ENCODE measurements at places on chromosomes 1 and 21. TPM values are rescaled to one million over a fixed set of nuclear protein-coding genes. Genes with fewer than 3 reads are reported as not detected.

Gene NPHP4
- total RNA-seq, result 3.9 TPM

Gene TDRD5
- 0.03 TPM for total RNA-seq

Gene FGR
- total RNA-seq, result not detected

Gene LPAR3
- total RNA-seq, result 1.4 TPM

Gene GPR157
- 2.0 TPM for total RNA-seq

Gene LCE1C
- not detected for total RNA-seq

Gene PLA2G2F
- not detected for total RNA-seq

Gene SERTAD4
- total RNA-seq, result 4.4 TPM

Gene DMRTA2
- 24.9 TPM for total RNA-seq

DNA sequence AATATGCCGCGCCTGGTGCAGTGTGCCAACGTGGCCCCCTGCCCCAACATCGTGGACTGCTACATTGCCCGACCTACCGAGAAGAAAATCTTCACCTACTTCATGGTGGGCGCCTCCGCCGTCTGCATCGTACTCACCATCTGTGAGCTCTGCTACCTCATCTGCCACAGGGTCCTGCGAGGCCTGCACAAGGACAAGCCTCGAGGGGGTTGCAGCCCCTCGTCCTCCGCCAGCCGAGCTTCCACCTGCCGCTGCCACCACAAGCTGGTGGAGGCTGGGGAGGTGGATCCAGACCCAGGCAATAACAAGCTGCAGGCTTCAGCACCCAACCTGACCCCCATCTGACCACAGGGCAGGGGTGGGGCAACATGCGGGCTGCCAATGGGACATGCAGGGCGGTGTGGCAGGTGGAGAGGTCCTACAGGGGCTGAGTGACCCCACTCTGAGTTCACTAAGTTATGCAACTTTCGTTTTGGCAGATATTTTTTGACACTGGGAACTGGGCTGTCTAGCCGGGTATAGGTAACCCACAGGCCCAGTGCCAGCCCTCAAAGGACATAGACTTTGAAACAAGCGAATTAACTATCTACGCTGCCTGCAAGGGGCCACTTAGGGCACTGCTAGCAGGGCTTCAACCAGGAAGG, 4.3 kb downstream of the GJB3 start:
- DNase-seq, result no peak

DNA sequence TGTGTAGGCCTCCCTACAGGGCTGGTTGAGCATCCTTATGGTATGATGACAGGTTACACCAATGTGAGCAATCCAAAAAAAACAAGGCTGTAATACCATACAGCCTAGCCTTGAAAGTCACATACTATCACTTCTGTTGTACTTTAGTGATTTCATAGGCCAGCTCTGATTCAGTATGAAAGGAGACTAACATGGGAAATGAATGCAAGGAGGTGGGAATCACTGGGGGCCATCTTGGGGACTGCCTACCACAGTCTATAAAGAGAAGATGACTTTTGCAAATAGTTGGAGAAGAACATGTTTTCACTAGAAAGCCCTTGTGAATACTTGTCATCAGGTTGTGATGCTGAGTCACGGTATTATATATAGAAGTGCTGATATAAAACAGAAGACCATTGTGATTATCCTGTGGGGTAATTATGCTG, 270.7 kb downstream of the S1PR1 start:
- no peak for DNase-seq

DNA sequence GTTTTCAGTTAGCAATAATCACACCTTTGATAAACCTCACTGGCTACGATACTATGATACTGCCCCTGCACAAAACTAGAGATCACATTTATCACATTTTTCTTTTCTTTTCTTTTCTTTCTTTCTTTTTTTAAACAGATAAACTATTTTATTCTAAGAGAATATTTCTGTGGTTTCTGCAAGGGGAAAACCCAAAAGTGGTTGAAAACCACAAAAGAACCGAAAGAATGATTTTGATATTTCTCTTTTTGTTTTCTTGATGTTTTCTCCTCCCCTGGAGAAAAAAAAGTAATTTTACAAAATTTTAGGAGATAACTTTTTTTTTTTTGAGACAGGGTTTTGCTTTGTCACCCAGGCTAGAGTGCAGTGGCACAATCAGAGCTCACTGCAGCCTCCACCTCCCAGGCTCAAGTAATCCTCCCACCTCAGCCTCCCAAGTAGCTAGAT, 18.4 kb upstream of the FRRS1 start:
- DNase-seq, result no peak

- no peak for DNase-seq
These were observed 16.2 kb upstream of the OR2T10 start for GRCh38 chr1:248613742-248614141.

- no peak for DNase-seq
These were observed 8.0 kb downstream of the CTNNBIP1 start for GRCh38 chr1:9902060-9902452.

GRCh38 chr1:234322979-234323378, 50.3 kb upstream of the COA6 start:
- peak; percentile 58 for DNase-seq

DNA sequence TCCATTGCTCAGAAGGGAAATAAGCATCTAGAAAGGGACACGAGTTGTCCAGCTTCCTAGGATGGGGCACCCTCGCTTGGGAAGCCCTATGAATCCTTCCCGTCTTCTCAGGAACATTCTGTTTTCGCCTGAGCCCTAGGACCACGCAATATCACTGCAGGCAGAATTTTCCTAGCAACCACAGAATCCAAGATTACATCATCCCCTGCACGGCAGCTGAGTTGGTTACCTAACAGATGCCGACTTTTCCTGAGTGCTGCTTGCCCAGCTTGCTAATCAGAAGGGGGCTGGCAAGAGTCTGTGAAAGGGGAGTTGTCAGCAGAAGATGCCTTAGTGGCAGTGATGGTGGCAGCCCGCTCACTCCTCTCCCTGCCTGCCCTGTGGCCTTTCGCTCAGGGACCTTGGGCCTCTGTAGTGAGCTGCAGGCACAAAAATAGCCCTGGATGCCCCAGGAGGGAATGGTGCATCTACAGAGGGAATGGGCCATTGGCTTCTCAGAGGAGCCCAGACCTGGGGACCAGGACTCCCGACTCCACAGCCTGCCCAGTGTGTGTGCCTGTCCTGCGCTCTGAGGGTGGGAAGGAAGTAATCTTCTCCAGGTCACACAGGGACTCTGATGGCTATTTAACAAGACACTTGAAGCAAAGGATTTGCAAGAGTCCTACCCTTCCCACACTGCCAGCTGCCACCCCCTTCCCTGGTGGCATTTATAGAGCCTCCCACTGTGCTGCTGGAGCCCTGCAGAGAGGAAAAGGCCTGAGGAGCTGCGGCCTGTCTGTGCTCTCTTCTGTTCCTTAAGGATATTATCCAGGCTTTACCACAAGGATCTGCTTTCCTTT, 28.9 kb upstream of the CLSTN1 start:
- peak; percentile 52 for DNase-seq

- DNase-seq, result no peak
These were observed 218.8 kb upstream of the TMPRSS15 start for GRCh38 chr21:18622383-18622782.

DNA sequence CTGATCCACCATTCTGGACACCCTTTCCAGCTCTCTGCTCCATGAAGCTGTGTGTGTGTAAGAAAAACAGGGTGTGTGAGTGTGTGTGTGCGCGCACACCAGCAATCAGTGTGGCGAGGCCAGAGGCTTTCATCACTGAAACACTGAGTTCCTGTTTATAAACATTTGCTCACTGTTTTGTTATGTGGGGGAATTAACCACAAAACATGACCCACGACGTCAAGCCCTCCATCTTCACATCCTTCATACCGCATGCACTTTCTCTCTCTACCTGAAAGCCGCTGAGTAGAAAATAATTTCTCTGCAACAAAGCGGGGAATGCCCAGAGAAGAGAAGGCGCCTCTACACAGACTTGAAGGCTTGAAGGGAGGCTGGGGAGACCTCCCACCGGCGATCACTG, 148.9 kb upstream of the IRF2BP2 start:
- DNase-seq, result no peak

- no peak for DNase-seq
These were observed 182.9 kb downstream of the ZNF281 start for GRCh38 chr1:200226969-200227303.

DNA sequence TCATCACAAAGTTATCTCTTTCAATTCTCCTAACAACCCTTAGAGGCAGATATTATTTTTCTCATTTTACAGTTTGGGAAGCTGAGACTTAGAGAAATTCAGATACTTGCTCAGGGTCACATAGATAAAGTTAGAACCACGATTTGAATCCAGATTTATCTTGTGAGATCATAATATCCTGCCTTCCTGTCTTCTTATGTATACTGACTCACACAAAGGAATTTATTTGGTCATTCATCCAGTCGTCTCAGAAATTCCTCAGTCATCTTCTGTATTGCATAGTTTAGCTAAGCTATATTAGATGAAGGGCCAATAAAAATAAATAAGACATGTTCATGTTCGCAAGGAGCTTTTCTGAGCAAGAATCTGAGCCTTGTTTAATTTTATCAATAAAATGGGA, 35.8 kb upstream of the RUNX1 start:
- peak; percentile 60 for DNase-seq

- no peak for DNase-seq
These were observed 57.5 kb downstream of the TYW3 start for GRCh38 chr1:74790453-74790852.

- DNase-seq, result no peak
These were observed 1099.9 kb downstream of the PLA2G4A start for GRCh38 chr1:187928696-187929095.

DNA sequence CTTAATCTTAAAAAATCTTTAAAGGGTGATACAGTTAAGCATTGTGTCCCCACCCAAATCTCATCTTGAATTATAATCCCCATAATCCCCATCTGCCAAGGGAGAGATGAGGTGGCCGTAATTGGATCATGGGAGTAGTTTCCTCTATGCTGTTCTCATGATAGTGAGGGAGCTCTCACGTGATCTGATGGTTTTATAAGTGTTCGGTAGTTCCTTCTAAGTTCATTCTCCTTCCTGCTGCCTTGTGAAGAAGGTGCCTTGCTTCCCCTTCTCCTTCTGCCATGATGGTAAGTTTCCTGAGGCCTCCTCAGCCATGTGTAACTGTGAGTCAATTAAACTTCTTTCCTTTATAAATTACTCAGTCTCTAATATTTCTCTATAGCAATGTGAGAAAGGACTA, 10.7 kb downstream of the DHRS3 start:
- no peak for DNase-seq

GRCh38 chr1:92184632-92185031, 33.1 kb upstream of the C1orf146 start:
- peak; percentile 79 for DNase-seq

GRCh38 chr1:167011560-167012191, 22.6 kb downstream of the MAEL start:
- no peak for DNase-seq

DNA sequence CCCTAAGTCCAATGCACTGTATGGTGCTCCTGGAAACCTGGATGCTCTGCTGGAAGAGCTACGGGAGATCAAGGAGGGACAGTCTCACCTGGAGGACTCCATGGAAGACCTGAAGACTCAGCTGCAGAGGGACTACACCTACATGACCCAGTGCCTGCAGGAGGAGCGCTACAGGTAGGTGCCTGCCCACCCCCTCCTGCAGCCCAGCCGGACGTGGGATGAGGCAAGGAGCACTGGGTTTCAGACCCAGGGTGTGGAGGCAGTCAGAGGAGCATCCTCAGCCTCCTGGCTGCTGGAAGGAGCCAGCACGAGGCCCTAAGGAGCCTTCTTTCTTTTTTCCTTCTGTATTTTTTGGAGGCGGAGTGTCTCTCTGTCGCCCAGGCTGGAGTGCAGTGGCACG, 42.0 kb downstream of the TMCC2 start:
- no peak for DNase-seq

GRCh38 chr1:155070721-155071569, 7.4 kb downstream of the EFNA4 start:
- DNase-seq, result peak; percentile 80

- DNase-seq, result no peak
These were observed 41.2 kb upstream of the RAB4A start for GRCh38 chr1:229229721-229230139.

- DNase-seq, result no peak
These were observed 997 bp downstream of the RSPH1 start for GRCh38 chr21:42495027-42495426.

DNA sequence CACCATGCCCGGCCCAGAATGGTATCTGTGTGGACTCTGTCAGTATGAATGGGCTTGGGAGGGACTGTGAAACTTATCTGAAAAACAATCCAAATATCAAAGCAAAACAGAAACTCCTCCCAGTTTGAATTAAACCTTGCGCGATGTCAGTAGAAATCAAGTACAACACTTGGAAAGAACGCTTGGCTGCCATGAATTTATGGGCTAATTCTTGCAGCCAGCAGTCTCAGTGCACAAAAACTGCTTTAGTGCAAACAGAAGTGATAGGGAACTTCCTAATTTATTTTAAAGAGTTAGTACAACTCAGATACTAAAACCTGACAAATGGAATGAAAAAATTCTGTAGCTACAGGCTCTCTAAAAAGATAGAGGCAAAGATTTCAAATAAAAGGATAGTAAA, 8.5 kb downstream of the CLCA1 start:
- no peak for DNase-seq

DNA sequence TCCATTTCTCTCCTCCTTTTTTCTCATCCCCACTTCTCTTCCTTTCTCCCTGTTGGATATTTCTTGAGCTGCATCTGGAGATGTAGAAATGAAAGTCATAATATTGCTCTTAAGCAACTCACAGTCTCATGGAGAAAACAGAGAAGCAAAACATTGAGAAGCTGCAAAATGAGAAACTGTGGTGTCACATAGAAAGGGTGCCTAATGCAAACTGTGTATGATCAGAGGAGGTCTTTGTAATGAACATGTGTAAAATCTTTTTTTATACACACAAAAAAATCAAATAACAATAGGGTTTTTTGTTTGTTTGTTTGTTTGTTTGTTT, 11.8 kb upstream of the SLAMF7 start:
- DNase-seq, result no peak

DNA sequence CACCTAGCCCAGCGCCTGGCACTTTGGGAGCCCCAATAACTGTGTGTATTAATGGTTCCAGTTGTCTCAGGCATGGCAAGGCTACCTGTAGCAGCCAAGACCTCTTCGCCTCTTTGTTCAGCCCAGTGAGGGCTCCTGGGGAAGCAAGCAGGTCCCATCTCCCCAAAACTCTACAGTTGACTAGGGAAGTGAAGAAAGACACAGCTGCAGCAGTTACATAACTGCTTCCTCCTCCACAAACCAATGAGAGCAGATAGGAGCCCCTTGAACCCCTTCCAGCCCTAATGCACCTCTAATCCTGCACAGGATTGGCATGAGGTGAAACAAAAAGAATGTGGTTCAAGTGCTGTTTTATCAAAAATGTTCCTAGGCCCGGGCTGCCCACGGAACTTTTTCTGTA, 100.5 kb downstream of the SYF2 start:
- no peak for DNase-seq
